CD4-positive, alpha-beta T cell treated with Interleukin-15 for 4 hours (primary cell): ENCODE measurements at places on chromosomes 5 and 9.

GRCh38 chr5:28512648-28513047 lies 1474.3 kb upstream of the CDH9 start:
- DNase-seq: no peak

- no peak for DNase-seq
Measured at GRCh38 chr5:68534131-68534940, 318.8 kb downstream of the PIK3R1 start.

GRCh38 chr5:172447646-172448365 lies 6.5 kb downstream of the SH3PXD2B start:
- no peak for DNase-seq

DNA sequence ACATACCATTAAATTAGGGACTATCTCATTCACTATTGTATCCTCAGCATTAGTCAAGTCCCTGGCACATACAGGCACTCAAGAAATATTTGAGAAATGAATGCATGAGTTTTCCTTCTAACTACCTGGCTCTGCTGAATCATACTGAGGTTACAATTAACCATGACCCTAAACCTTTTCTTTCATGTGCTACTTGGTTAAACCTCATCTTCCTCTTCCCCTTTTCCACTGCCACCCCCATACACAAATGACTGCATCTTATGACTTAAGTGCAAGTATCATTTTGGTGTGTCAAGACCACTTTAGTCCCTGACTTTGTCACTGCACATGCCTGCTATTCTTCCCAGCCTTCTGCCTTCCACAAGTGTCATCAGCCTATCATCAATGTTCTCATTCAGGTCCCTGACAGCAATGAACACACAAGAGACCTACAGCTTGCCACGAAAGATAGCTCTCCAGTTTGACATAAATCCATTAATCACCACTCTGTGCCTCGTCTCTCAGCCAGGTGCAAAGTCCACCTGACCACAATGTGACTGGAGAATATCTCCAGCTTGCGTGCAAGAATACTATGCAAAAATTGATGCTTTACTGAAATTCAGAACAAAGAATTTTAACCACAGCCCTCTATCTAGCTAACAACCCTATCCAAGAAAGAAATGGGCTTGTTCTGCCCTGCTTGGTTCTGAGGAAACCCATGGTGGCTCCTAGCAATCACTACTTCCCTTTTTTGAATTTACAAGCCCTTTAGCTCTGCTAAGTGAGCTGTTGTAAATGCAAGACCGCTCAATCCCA lies 74.5 kb downstream of the MAPKAP1 start:
- no peak for DNase-seq

GRCh38 chr9:90706230-90706629 lies 63.6 kb upstream of the DIRAS2 start:
- DNase-seq: no peak

- DNase-seq: peak; percentile 36
Measured at GRCh38 chr5:40409601-40410000, 270.1 kb upstream of the PTGER4 start.

GRCh38 chr5:11715461-11716196 lies 188.6 kb downstream of the CTNND2 start:
- no peak for DNase-seq

GRCh38 chr5:148645527-148645926 lies 8.8 kb downstream of the HTR4 start:
- DNase-seq: no peak

- no peak for DNase-seq
Measured at GRCh38 chr9:84169240-84169639, 171.3 kb downstream of the SLC28A3 start.

DNA sequence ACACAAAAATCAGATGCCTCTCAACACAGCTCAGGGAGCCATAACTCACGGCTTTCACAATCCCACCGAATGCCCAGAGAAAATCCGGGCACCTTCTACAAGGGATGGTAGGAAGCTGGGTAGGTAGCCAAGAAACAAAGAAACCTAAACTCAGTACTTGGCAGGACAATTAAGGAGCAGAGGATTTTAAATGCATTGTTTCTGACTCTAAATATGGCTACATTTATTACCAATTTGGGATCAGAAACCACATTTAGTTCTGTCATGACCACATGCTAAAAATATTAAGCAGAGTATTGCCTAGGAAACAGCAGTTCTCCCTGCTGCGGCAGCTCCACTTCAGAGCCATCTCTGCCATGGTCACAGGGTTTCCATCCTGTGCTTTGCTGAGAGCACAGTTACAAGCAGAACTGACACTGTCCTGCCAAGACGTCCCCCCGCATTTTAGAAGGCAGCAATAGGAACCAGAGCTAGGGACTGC lies 57.5 kb downstream of the SIL1 start:
- DNase-seq: no peak

DNA sequence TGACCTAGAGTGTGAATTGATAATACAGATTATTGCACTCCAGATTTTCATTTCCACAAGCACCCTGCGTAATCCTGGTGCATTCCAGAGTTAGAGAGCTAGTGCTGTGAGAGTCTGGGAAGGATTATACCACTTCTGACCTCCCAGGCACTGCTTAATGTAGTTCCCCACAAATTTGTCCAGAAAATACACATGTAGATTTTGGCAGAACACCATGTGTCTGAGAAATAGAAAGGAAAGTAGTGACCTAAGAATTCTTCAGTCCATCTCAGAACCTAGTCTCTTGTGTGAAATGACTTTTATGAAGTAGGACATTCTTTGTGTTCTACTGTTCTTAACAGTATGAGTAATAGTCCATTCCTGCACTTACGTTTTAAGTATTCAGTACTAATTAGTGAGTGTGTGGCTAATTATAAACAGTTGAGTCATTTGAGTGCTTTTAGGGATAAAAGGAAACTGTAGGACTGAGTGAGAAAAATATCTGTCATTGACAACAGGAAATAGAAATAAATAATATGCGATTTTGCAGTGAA lies 27.8 kb upstream of the PTPDC1 start:
- DNase-seq: no peak

DNA sequence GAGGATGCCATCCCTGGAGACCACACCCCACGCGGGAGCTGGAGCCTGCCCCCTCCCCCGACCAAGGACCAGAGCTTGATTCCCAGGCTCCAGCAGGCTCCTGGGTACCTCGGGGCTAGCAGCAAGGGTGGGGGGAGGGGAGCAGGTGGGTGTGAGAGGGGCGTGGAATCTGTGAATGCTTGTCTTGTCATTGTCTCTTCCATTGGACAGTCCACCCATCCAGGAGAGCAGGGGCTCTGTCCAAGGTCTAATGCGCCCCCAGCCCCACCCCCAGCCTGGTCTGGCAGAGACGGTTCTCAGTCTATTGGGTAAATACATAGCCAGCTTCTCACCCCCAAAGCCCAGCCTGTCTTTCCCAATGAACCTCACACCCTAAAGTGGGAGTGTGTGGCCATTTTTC lies 22.8 kb downstream of the URM1 start:
- DNase-seq: no peak

- DNase-seq: no peak
Measured at GRCh38 chr5:118818604-118819003, 169.7 kb downstream of the DTWD2 start.

- no peak for DNase-seq
Measured at GRCh38 chr5:132661231-132662003, 3.4 kb downstream of the IL13 start.

DNA sequence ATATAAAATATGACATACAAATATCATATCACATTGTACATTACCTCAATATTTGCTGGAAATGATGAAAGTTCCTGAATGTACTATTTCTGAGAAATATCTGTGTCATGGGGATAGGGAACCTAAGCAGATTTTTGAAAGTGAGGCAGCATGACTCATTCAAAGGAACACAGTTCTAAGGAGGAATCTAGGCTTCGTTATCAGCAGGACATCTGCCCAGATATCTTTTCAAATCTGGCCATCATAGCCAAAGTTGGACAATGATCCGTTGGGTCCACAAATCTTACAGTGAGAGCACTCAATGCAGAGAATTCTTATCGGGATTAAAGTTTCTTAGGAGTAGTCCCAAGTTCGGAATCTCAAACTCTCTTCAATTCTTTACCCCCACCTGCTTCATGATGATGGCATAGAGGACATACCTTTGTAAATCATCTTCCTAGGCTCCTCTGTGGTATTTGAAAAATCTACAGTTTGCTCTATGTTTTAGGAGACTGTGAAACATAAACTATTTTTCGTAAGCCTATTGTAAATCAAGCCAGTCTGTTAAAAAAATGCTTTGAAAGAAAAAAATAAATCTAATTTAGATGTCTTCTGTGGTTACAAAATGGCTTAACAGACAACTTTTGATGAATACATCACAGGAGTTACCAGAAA lies 29.4 kb upstream of the ALDH1A1 start:
- DNase-seq: no peak

- DNase-seq: no peak
Measured at GRCh38 chr9:36535107-36535506, 37.6 kb upstream of the MELK start.

GRCh38 chr5:143488381-143488780 lies 84.9 kb upstream of the NR3C1 start:
- no peak for DNase-seq

DNA sequence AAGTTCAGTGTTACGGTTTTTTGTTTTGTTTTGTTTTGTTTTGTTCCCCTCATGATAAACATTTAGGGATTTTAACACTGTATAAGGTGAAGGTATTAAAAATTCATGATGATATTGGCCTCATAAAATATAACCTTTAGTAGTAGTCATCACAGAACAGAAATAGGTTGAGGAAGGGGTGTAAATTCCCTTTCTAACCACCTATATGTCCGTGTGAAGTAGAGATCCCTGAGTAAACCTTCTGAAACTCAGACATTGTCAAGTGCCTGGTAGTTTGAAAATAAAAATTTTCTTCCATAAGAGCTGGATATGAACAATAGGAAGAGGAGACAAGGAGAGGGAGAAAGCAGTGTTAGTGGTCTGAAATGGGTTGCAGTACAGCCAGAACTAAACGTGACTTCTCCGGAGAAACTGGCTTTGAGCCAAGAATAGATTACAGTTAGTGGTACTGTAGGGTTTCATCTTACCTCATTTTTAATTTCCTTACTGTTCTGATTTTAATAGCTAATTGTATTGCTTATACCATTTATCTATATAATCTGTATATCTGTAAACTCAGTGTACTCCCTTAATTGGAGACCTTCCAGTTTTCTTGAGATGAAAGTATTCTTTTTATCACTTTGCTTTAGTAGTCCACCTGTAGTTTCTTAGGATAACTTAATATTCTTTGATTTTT lies 18.3 kb downstream of the UGCG start:
- DNase-seq: no peak

DNA sequence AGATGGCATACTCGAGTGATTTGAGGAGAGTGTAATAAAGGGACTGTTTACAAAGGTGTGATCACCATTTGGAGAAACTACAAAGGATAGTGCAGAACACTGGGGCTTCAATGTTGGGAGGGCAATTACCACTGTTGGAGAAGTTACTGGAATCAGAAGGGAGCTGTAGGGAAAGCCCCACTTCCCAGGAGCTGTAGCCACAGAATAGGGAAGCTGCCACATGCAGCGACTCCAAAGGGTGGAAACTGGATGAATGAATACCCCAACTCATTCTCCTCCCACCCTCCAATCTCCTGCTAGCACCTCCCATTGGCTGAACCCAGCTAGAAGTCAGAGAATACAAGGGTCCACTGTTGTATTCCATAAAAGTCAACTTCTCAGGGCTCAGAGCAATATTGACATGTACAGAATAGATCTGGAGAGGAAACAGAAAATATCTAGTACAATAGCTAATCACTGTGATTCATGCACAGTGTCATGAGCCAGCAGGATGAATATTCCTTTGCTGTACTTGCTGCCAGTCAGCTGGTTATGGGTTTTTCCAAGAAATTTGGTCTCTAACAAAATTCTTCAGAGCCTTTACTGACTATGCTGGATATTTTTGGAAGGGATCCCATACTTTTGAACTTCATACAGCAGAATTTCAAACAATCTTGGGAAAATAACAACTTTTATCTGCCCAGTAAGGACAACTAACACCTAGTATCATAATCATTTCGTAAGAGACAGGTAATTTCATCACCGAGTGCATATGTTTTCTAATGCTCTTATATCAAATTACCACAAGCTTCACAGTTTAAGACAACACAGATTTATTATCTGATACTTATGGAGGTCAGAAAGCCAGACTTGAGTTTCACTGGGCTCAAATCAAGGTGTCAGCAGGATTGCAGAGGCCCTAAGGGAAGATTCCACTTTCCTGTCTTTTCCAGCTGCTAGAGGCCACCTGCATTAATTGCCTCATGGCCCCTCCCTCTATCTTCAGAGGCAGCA lies 39.6 kb downstream of the PDCD1LG2 start:
- DNase-seq: no peak

GRCh38 chr5:96431376-96432187 lies 1.5 kb downstream of the PCSK1 start:
- no peak for DNase-seq

GRCh38 chr5:1178529-1179382 lies 22.6 kb upstream of the SLC6A19 start:
- no peak for DNase-seq

DNA sequence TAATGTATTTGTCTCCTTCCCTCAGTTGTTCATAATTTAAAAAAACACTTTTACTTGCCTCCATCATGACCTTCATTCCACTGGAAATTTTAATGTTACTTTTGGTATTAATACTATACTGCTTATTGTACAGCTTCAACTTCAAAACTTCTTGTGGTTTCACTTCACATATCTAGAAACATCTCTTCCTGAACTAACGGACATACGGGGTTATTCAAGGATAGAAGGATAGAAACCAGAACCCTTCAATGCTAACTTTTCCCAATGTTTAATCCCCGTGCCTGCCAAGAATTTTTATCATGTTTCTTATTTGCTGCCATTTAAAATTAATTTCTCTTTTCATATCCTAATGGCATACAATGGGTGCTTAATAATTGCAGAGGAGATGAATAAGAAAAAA lies 36.3 kb upstream of the SETD9 start:
- no peak for DNase-seq

DNA sequence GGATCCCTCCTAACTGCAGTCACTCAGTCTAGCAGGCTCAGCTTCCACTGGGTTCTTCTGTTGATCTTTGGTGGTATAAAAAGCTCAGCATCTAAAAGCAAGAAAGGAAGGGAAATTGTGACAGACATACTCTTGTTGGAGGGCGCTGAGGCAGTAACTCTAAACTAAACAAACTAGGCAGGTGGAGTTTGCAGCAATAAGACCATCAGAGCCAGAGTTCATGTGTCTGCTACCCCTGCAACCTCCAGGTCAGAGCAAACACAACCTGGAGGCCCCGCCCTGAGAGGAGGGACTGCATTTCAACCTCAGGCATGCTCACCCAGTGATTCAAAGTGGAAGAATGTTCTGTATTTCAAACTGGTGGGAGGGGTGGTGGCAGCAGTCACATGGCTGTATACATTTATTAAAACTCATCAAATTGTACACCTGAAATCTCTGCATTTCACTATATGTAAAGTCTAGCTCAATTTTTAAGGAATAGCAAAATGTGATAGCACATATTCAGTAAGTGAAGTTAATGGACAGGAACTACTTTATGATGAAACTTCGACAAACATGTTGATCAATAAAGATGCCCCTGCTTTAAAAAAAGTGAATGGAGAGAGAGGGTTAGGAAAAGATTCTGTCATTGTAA lies 7.1 kb downstream of the ACTL7A start:
- no peak for DNase-seq
